ENCODE measurements at places on chromosomes 2 and 18. TPM values are rescaled to one million over a fixed set of nuclear protein-coding genes. Genes with fewer than 3 reads are reported as not detected.

- H3K4me3 ChIP-seq, result no peak overlapping the region
- DNase-seq, result no peak
- H3K27me3 ChIP-seq, result no peaks in the 10 kb centered on the region
- H3K4me1 ChIP-seq, result no peaks in the 10 kb centered on the region
Observed at GRCh38 chr2:217153510-217153909, 293.6 kb upstream of the TNP1 start.

DNA sequence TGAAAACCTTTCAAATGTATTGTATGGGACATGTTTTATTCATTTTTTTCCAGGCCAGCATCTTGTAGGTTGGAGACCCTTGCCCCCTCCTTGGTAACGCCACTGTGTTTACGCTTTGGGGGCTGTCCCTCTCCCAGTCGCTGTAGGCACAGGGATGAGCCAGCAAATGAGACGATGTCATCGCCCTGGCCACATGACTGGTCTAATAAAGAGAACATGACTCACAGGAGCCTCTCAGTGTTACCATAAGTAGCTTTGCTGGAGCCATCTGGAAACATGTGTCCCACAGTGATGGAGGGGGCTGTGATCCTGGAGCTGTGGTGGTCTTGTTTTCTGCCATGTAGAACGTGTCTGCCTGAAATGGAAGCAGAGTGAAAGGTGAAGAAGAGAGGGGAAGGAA, 78.9 kb downstream of the CD8B2 start:
- H3K27me3 ChIP-seq, result peaks cover 1% of the 10 kb centered on the region
- no peak overlapping the region for H3K27ac ChIP-seq
- H3K4me1 ChIP-seq, result no peaks in the 10 kb centered on the region

DNA sequence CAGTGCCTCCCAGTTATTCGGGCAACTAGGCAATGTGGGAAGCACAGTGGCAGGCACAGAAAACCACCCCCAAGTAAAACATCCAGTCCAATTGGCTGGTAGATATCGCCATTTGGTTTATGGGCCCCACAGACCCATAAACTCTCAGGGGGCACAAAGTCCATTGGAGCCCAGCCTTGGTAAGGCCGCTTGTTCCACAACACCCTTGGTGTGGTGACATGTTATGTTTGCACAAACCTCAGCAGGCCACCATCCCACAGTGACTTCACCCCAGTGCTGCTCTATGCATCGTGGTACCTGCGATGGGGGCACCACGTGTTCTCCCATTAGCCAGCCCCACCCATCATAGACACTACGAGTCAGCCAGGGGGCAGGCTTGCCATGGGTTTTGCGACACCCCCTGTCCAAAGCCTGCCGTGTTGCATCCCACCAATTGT, 18.5 kb downstream of the PHOSPHO2 start:
- no peak overlapping the region for H3K4me3 ChIP-seq
- H3K4me1 ChIP-seq, result no peaks in the 10 kb centered on the region
- no peak for DNase-seq

Gene TM4SF20
- not detected for total RNA-seq

Gene EVA1A
- not detected for total RNA-seq

Gene PROKR1
- total RNA-seq, result not detected

Data from CD4-positive, CD25-positive, alpha-beta regulatory T cell (primary cell).